ENCODE measurements at places on chromosomes 16 and 17.

DNA sequence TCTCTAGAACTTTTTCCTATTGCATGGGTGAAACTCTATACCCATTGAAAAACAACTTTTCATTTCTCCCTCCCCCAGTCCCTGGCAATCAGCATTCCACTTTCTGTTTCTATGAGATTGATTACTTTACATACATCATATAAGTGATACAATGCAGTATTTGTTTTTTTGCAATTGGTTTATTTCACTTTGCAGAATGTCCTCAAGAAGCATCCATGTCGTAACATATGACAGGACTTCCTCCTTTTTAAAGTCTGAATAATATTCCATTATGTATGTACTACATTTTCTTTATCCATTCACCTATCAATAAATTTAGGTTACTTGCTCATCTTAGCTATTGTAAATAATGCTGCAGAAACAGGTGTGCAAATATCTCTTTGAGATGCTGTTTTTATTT, 8.8 kb downstream of the IL21R start:
- no peak for DNase-seq

GRCh38 chr17:21535686-21536375, 156.5 kb upstream of the KCNJ18 start:
- no peak for DNase-seq

- DNase-seq: no peak
These were observed 70.2 kb downstream of the ARHGAP44 start for GRCh38 chr17:12859520-12859919.

GRCh38 chr17:50196826-50197225, 4.6 kb downstream of the COL1A1 start:
- no peak for DNase-seq
